ENCODE measurements at places on chromosomes 12 and 14.

- no peak for DNase-seq
Measured at GRCh38 chr12:112908548-112908947, 1.8 kb downstream of the OAS1 start.

GRCh38 chr12:132307976-132308852 lies 21.2 kb downstream of the GALNT9 start:
- no peak for DNase-seq

GRCh38 chr14:94536836-94537235 lies 24.4 kb upstream of the SERPINA4 start:
- no peak for DNase-seq

DNA sequence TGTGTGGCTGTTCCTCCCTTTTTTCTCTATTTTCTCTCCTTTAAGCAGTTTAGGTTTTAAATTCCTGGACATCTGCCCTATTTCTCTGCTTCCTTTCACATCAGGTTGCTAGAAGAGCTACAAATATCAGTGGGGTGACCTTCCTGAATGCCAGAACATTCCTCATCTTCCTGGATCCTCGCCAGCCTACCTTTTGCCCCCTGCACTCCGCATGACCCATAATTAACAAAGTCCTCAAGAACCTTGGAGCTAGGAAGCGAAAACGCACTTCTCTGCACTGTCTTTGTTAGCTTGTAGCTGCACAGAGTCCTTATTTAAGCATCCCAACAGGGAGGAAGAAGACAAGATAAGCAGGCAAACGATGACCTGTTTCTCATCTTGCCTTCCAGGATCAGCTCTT lies 30.5 kb downstream of the VDR start:
- no peak for DNase-seq

DNA sequence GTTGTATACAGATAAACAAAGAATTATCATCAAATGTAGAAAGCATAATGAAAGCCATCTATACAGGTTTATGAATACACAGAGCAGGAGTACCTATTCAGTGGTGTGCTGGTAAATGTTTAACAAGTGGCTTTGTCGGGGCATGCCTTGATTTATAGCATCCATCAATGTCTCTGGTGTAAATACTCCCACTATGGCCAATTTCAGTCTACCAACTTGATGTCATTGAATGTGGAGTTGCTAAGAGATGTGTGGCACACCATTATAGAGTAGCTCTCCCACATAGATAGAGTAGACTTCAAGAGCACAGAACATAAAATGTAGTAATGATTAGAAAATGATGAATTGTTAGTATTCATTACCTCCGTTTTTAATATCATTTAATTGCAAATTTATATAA lies 9.3 kb downstream of the GRIP1 start:
- DNase-seq: no peak

Measured in AG08395 (cell line).